ENCODE measurements at places on chromosomes 6 and 20.

GRCh38 chr6:11921751-11922150, 90.4 kb upstream of the HIVEP1 start:
- no peak for DNase-seq

DNA sequence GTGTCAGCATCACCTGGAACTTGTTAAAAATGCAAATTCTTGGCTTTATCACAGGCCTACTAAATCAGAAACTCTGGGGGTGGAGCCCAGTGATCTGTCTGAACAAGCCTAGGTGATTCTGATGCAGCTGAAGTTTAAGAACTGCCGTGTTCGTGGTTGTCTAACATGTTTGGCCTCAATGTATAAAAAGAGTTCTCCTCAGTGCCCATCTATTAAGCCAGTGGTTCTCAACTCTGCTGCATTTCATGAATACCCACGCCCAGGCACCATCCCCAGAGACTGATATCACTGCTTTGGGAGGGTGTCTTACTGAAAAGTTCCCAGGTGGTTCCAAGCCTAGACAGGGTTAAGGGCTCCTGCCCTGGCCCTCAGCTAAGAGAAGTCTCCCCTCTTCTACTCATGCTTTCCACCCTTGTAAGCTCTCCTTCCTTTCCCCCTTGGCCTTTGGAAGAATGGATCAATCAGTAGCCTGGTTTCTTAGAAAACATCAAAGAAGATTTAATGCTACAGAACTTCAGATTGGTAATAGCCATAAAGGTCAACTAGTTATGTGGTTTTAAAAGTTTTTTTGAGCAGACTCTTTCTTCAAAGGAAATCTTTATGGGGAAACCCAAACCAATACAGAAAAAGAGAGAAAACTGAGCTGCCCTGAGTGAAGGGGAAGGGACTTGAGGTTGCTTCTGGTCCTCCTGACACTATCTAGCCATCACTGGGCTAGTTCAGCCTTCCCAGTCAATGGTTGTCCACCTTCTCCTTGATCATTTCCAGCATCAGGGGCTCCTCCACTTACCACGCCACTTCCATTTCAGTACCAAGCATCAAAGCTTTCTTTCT, 38.9 kb upstream of the TNFAIP3 start:
- DNase-seq: no peak

GRCh38 chr6:68639826-68640490, 4.9 kb downstream of the ADGRB3 start:
- DNase-seq: no peak

DNA sequence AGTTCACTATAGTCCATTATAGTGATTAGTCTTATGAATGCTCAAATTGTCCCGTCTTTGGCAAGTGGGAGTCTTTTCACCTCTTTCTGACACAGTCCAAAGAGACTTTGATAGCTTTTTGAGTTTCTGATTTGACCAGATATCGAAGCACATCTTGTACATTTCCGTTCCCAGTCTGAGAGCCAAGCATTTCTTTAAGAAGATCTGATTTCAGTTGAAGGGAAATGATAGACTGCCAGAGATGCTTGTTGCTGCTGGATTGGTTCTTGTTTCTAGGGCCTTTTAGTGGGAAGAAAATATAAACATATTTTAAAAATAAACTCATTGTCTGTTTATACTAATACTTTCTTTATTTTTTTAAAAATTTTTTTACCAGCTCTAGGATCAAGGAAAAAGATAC, 54.1 kb upstream of the IER3 start:
- DNase-seq: no peak

DNA sequence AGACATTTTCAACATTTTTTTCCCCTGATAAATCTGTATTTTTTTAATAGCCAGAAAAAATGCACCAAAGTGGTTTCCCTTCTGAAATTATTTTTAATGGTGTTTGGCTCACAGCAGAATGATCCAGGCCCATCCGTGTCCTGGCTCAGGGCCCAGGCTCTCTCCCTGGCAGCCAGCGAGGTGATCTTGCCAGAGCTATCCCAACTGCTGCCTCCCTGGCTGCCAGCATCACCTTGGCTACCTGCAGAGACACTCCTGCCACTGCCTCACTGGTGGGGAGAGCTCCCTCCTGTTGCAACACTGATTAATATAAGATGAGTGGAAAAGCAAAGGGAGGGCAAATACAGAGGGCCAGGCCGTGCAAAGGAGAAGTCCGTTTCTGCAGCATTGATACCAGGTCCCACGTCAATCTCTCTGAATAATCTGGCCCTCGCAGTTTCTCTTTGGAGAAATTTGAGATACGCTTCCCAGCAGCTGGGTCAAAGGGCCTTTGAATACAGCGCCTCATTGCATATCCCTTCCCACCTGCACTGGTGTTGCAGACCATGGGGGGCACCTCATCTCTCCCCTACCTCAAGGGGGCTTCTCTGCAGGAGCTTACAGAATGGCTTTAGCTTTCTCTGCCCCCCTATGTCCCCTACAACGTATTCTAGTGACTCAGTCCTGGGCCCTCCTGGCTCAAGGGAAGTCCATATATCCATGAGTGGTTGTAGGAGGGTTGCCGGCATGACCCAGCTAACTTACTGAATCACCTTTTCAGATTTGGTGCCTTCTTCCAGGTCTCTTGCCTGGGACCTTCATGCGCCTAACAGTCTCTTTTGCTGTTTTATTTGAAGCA, 12.8 kb upstream of the DSTN start:
- DNase-seq: no peak

DNA sequence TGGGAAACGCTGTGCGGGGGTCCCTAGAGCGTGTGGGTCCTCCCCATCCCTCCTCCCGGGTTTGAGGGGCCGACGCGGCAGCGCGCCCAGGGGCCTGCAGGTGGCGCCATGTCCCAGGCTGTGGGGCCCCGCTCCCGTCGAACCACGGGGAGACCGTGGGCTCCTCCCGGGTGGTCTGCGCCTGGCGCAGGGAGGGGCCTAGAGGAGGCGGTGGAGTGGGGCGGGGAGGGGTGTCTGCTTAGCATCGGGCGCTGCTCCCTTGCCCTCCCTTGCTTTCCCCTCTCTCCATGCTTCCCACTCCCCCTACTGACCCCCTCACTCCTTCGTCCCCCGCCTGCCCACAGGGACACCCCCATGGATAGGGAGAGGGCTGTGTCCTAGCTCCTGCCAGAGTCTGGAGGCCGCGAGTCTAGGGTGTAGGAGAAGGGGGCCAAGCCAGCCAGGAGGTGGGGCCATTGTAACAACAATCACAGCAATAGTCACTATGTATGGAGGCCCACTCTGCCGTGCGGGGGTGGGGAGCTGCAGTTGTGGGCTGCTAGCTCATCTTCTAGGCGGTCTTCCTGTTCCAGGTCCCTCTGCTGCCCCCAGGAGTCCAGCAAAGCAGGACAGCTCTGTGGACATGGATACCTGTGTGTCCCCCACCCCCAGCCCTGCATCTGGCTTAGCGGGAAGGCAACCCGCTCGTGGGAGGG, 51.7 kb downstream of the CHMP4B start:
- peak; percentile 46 for DNase-seq

- DNase-seq: no peak
Observed at GRCh38 chr6:74642101-74642500, 563.8 kb downstream of the COL12A1 start.

DNA sequence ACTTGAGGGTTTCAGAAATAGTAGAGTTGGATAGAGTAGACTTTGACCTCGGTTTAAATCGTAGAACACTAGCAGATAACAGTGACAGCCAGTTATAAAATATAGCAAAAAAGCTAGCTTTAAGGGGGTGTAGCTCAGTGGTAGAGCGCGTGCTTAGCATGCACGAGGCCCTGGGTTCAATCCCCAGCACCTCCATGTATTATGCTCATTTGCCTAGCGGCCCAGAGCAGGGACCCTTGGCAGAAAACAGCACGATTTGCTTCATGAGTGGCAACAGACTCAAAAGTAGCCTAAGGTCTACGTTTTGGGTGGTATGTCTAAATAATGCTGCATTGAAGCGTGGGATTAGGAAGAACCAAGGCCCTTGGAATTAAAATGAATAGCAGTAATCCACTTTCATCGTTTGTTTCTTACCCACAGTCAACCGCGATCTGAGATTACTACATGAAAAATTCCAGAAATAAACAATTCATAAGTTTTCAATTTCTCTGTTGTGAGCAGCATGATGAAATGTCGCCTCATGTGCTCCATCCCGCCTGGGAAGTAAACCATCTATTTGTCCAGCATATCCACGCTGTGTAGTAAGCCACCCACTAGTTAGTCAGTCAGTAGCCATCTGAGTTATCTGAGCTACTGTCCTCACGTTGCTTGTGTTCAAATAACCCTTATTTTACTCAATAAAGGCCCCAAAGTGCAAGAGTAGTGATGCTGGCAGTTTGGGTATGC, 184.9 kb downstream of the GPX5 start:
- DNase-seq: peak; percentile 73

DNA sequence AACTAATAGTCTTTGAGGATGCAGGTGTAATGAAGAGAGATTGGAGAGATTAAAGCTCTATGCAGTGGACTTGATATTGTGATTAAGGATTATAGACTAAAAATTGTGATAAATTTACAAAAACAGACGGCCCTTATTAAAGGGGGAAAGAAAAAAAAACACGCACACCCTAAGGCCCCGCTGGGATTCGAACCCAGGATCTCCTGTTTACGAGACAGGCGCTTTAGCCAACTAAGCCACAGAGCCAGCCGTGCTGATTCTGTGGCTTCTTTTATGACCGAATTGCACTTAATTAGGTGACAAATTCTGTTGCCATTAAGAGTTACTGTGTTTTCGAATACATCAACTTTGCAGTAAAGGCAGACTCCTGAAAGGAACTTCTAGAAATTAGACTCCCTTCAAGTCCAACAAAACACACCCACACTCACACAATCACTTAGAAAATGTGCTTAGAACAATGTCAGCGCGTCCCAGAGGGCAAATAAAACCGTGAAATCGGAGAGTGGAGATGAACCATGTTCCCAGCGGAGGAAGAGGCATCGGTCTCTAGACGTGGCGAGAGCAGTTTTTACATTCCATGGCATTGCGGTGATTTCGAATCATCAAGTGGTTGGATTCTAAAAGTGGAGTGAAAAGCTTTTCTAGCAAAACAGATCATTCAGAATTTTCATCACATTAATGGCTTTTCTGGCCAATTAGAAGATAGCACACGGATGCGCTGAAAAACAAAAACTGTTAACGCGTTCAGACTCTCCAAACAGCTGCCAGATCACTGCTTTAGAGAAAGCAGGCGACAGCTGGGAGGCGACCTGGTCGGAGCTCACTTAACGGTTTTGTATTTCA, 122.6 kb downstream of the GPX5 start:
- DNase-seq: peak; percentile 87

DNA sequence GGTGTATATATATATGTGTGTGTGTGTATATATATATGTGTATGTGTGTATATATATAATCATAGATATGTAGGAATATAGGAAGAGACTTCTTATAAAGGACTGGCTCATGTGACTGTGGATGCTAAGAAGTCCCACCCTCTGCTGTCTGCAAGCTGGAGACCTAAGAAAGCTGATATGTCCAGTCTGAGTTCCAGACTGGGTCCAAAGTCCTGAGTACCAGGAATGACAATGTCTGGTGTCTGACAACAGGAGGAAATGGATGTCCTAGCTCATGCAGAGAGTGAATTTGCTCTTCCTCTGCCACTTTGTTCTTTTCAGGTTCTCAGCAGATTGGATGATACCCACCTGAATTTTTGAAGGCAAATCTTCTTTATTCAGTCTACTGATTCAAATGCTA, 7.1 kb downstream of the ALDH5A1 start:
- no peak for DNase-seq

- DNase-seq: no peak
Observed at GRCh38 chr6:164692772-164693510, 616.5 kb downstream of the C6orf118 start.

DNA sequence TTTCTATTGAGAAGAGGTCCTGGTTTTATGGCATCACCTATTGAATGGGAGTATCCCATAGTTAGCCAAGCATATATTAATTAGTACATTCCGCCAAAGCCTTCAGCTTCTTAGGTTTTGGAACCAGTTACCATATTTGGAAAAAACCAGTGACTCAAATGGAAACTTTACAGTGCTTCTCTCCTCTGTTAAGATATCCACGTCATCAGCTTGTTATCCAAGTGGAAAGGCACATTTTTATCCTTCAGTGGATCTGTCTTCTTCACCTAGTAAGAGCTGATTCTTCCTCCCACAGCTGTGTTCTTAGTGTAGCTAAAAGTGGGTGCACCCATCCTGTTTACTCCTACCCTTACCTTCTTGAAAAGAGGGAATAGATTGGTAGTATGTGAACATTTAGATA, 34.5 kb downstream of the TPD52L1 start:
- no peak for DNase-seq

DNA sequence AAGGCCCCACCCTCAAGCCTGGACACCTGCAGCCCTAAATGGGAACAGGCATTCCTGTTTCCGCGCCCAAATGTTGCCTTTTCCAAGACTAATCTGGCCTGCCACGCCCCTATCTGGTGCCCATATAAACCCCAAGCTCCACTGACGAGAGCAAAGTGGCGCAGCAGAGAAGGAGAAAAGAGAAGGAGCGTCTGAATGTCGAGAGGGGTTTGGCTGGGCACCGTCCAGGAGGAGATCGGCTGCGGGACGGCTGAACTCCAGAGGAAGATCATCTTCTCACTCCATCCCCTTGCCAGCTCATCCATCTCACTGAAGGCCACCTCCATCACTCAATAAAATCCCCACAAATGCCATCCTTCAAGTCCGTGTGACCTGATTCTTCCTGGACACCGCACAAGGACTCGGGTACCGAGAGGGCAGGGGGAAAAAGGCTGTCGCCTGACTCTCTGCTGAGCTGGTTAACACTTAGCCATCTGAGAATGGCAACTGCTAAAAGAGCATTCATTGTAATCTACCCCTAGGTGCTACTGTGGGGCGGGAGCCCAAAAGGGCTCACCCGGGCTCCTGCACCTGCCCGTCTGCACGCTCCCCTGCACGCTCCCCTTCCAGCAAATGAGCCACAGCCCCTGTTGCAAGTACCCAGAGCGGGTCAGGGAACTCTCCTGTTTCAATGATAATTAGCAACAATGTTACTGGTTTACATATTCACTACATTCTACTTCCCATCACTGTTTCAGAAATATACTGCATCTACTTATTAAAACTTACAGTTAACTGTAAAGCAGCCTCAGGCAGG, 23.5 kb downstream of the TAF4 start:
- no peak for DNase-seq

DNA sequence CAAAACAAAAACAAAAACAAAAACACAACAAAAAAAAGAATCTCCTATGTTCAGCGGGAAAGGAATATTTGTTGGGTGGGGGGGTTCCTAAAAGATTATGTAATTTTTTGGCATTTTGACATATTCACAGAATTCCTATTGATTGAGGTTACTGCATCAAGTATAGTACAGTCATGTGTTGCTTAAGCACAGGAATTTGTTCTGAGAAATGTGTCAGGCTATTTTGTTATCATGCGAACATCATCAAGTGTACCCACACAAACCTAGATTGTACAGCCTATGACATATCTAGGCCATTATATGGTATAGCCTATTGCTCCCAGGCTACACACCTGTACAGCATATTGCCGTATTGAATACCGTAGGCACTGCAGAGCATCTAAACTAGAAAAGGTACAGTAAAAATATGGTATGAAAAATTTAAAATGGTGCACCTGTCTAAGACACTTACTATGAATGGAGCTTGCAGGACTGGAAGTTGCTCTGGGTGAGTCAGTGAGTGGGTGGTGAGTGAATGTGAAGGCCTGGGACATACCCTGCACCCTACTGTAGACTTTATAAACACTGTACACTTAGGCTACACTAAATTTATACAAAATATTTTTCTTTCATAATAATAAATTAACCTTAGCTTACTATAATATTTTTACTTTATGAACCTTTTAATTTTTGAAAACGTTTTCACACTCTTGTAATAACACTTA, 110.6 kb downstream of the CDKAL1 start:
- DNase-seq: no peak

GRCh38 chr6:29295181-29295585, 6.3 kb upstream of the OR14J1 start:
- DNase-seq: no peak

- no peak for DNase-seq
Observed at GRCh38 chr6:126145351-126145750, 159.0 kb downstream of the TRMT11 start.

GRCh38 chr6:15513801-15514711, 148.8 kb downstream of the DTNBP1 start:
- no peak for DNase-seq

Measured in HS-27A (cell line).